ENCODE measurements at places on chromosomes 13 and 19.

DNA sequence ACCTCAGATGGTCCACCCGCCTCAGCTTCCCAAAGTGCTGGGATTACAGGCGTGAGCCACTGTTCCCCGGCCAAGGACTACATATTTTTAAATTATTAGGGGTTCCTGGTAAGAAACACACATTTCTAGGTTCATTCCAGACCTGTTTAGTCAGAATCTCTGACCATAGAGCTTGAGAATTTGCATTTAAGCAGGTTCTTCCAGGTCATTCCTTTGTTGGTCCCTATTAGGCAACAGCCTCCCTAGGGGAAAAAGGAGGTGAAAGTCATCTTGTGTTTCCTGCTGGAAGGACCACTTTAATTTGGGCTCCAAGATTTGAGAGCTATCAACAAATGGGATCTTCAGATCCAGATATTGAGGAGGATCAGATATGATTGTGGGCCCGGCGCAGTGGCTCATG is 16.3 kb downstream of the S1PR2 start:
- peak; percentile 50 for DNase-seq

DNA sequence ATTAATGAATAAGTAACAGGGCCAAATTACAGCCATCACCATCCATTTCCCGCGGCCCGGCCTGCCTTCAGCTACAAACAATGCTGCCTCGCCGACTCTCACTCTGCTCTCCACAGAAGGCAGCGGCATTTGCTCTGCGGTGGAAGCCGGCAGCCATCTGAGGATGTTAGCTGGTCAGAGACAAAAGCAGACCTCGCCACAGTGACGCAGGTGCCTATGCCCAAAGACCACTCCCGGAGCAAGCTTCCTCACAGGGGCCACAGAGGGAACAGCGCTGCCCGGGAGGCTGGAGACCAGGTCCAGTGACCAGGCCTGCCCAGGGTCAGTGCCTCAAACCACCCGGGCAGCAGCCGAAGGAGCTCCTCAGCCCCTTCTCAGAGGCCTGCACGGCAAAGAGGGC is 16.4 kb downstream of the PEPD start:
- no peak for DNase-seq

DNA sequence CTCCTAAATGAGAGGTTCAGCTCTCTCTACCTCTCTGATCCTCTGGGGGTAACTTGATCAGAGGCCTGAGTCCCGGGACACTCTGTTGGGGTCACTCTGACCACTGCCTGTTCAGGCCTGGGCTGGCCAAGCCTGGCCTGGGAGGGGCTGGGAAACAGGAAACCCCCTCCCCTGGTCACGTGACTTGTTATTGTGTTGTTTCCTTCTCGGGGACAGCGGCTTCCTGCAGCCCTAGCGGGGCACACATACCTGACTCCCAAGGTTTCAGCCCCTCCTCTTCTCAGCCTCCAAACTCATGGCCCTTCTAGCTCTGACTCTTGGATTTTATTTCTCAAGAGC is at the start of gene USHBP1:
USHBP1 (minus strand) TSS at position 105 of the 339 bp plus-strand sequence. CDS start 446 bp downstream, outside the sequence.
- no peak for DNase-seq

DNA sequence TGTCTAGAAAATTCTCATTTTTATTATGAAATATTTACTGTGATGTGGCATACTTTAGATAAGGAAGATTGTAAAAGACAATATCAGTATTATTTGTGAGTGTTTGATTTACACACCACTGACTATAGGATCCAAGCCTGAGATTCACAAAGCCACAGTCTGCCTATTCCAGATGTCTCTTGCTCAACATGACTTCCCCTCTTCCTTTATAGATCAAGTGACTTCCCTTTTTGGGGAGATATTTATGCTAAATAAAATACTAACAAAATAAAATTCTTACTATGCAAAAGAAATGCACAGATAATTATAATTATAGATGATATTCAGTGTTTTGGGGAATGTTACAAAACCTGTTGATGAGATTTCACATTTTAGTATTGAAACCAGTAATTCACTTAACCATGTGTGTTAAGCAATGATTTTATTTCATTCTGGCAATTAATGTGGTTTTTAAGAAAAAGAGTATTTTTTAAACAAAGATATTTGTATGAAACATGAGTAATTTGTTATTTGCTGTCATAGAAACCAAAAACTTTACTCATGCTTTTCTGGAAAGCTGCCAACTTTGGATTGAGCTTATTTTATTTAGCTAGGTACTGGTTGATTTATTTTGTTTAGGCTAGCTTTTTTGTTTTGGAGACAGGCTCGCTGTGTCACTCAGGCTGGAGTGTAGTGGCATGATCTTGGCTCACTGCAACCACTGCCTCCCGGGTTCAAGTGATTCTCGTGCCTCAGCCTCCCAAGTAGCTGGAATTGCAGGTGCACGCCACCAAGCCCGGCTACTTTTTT is 13.7 kb upstream of the GPR183 start:
- DNase-seq: peak; percentile 91

- peak; percentile 61 for DNase-seq
Measured at GRCh38 chr13:32548837-32549236, 10.2 kb upstream of the N4BP2L2 start.

GRCh38 chr19:38031423-38031770 is 124.4 kb downstream of the SIPA1L3 start:
- peak; percentile 45 for DNase-seq

DNA sequence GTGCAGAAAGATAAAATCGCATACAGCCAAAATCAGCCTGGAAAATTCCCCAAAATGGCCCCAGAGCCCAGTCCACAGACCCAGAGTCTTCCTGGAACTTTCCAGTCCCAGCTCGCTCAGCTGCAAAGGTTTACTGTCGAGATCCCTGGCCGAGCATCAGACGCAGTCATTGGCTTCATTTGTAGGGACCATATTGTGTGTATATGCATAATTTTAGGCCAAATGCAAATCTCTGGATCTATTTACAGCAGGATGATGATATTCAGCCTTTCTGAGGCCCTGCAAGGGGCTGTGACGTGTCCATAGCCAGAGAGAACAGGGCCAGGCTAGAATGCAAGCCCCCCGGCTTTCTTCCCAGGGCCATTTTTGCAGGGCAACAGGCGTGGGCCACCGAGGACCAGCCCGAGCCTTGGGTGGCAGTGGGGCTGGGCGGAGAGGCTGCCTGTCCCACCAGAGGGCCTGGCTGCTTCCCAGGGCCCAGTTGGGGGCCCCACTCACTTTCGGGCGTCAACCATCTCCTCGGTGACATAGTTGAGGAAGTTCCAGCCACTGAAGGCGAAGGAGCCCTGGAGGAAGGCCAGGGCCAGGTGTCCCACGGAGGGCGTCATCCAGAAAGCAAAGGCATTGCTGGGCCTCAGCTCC is 13.7 kb downstream of the SLC7A10 start:
- no peak for DNase-seq

GRCh38 chr13:71320452-71320851 is 546.6 kb downstream of the DACH1 start:
- peak; percentile 26 for DNase-seq

DNA sequence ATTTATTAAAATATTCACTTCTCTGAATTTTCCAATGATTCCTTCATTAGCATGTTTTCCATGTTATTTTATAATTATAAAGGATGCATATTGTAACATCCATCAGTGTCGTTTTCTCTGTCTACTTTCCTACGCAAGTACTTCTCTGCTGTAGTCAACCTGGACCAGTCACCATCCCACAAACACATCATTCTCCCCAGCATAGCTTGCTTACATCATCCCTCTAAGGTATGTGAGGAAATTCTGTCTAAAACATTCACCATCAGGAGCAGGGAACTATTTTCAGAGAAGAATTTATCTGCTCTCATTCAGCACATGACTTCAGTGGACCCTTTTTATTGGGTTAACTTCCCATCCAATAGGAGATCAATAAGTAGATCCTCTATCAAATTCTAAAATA is 806.1 kb upstream of the ARGLU1 start:
- DNase-seq: peak; percentile 39

DNA sequence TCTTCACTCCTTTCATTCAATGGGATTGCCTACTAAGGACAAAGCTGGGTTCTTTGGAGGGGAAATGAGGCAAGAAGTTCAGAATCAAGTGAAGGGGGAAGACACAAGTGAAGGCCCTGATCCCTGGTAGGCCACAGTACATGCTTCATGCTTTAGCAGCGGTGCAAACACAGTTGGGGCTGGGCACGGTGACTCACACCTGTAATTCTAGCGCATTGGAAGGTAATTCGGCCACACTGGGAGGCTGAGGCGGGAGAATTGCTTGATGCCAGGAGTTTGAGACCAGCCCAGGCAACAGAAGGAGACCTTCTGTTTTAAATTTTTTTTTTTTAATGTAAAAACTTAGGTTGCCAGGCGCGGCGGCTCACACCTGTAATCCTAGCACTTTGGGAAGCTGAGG is 23.4 kb upstream of the GATAD2A start:
- DNase-seq: no peak

DNA sequence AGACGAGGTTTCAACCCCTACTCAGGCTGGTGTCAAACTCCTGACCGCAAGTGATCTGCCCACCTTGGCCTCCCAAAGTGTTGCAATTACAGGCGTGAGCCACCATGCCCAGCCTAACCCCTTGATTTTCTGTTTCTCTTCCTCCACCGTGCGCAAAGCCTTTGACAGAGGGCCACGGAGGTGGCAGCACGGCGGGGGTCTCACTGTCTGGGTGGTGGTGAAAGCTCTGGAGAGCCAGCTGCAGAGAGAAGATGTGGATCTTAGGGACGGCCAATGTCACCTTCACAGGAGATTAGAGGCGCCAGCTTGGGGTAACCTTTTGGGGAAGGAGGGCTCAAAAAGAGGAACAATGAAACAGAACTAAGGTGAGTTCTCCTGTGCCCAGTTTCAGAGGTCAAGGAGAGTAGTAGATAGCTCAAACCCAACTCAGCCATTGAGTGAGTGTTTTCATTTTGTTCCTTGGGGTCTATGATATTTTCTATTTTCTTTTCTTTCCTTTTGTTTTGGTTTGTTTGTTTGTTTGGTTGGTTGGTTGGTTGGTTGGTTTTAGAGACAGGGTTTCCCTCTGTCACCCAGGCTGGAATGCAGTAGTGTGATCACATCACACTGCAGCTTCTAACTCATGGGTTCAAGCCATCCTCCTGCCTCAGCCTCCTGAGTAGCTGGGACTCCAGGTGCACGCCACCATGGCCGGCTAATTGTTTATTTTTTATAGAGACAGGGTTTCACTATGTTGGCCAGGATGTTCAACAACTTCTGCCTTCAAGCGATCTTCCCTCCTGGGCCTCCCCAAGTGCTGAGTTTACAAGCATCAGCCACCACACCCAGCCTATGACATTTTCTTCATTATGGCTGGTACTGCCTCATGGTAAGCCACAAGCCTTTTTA is 37.7 kb downstream of the GPR42 start:
- no peak for DNase-seq

- DNase-seq: no peak
Measured at GRCh38 chr13:101116341-101116740, 300.0 kb downstream of the NALCN start.

DNA sequence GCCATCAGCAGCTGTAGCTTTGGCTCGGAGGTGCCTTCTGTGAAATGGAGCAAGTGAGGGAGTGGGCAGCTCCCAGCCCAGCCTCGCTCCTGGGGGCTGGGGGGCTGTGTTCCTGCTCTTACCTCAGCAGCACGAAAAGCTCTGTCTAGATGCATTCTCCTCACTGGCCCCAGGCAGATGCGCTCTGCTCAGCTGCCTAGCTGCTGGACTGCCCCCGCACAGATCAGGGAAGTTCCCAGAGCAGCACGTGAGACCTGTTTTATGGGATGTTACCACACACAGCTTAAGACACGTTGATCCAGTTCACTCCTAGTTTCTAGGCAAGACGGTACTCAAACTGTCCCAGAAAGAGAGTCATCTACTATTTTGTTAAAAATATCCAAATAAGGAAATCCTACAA is 13.6 kb downstream of the LCP1 start:
- peak; percentile 68 for DNase-seq

DNA sequence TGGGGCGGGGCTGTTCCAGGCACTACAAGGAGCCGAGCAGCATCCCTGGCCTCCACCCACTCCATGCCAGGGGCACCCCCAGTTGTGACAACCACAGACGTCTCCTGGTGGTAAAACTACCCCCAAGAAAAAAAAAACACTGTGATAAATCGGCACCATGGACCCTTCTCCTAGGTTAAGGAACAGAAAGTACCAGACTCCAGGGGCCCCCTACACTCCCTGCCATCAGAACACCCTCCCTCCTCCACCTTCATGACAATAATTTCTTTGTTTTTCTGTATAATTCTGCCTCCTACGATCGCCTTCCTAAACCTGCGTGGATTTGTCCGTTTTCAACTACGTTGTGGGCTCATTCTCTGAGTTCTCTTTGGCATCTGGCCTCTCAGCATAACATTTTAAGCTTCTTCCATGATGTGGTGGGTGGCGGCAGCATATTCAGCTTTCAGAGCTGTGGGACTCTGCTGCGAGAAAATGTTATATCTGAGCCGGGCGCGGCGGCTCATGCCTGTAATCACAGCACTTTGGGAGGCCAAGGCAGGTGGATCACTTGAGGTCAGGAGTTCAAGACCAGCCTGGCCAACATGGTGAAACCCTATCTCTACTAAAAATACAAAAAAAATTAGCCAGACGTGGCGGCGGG is 8.6 kb downstream of the TLE2 start:
- no peak for DNase-seq

Measured in amniotic epithelial cell (primary cell).